Karpas-422 (cell line): ENCODE measurements at places on chromosomes 4 and X. TPM values are rescaled to one million over a fixed set of nuclear protein-coding genes. Genes with fewer than 3 reads are reported as not detected.

DNA sequence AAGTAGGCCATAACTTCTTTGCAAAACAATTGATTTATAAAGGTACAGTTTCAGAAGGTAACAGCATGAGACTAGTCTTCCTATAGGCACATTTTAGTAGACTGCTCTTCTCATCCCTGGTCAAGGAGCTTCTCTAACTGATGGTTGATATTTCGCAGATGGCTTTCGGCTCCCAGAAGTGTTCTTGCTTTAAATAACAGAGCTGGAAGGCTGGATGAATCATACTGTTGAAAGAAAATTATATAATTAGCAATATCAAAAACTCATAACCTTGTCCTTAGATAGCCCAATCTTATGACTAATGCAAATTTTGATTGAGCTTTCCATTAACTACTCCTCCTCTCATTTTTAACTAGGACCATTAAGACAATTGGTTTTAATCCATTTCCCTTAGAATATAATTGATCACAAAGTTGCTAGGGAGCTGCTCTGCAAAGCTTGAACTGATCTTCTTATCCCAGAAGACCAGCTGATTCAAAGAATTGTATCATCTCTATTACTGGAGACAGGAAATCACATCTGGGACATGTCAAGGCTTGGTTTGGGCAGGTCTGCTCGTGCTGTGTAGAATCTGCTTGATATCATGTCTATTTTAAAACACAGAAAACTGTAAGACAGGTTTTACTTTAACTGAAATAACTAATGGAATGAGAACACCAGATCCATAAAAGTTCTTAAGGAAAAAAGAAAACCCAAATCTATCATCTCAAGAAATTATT is 38.6 kb downstream of the CENPU start:
- DNase-seq: no peak

GRCh38 chr4:175229154-175229553 is 311.0 kb downstream of the ADAM29 start:
- DNase-seq: no peak

DNA sequence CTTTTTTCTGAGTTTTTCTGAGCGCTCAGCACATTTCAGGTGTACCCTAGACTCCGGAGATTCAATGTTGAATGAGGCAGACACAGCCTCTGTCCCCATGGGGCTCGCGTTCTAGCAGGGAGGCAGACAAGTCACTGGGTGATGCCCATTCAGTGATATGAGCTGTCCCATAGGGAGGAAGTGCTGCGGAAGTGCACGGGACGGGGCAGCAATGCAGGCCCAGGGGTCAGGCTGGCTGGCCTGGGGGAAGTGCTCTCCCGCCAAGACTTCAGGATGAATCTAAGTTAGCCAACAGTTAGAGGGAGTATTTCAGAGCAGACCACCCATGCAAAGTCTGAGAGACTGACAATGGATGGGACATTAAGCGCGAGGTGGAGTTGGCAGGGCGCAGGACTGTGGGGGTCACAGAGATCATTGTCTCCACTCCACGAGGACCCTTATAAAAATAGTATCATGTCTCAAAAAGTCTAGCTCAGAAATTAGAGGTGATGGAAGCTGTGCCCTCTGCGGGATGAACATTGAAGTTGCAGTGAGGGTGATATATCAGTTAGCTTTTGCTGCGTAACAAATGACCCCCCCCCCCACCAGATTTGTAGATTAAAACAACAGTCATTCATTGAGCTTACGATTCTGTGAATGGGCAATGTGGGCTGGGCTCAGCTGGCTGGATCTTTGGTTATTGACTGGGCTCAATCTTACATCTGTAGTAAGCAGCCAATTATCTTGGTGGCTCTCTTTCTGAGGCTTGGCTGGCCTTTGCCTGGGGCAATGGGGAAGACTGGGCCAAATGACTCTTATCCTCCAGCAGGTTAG is 16.4 kb downstream of the PSAPL1 start:
- no peak for DNase-seq

GRCh38 chr4:70680934-70681333 is 7.4 kb upstream of the UTP3 start:
- no peak for DNase-seq

- no peak for DNase-seq
These were observed 53.9 kb downstream of the FAT4 start for GRCh38 chr4:125368671-125369081.

DNA sequence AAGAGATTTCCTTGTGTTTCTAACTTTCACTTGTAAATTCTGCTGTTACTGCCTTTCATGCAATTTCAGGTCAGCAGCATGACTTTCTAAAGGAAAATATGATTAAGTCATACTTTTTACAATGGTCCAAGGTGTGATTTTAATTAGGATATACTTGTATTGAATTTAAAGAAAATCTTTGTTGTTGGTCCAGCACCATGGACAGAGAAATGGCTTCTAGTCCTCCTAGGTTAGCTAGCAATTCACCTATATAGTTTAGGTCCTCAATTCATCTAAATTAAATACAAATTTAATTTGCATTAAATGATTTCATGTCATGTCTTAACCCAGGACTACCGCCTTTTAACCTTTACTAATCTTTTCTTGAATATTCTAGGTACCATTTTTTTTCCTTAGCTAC is 304.9 kb upstream of the RPS6KA3 start:
- peak; percentile 42 for DNase-seq

DNA sequence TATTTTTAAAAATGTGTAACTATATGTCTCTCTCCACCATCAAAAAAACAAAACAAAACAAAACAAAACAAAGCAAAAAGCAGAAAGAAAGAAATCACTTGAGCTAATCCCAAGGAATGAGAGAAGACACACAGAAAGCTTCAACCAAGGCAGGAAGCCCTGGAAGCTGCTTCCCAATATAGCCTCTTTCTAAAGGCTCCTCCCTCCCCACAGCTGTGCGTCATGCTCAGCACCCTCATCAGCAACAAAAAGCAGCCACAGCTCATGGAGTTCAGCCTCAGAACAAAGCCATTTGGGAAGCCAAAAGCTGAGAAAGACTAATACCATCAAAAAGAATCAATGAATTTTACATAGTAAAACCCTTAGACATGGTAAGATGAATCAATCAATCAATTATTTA is 501.6 kb upstream of the SMIM31 start:
- no peak for DNase-seq

- DNase-seq: no peak
These were observed 963.1 kb downstream of the RPA4 start for GRCh38 chrX:97846718-97847237.

DNA sequence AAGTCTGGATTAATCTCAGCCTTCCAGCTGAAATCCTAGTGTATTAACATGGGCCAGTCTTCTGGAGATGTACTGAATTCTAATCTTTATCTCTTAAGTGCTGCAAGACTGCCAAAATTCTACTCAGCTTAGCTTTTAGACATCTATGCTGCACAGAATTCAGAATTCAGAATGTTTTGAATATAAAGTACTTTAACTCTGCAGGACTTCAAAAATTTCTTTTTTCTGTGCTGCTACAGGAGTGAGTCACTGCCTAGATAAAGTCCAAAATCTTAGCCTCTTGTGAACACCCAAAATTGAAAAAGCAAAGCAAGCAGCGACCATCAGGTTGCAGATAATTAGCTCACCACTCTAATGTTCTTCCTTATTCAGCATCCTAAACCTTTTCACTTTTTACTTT is 1092.6 kb upstream of the PCDH10 start:
- no peak for DNase-seq

GRCh38 chr4:185307136-185307950 is 88.4 kb downstream of the LRP2BP start:
- no peak for DNase-seq

DNA sequence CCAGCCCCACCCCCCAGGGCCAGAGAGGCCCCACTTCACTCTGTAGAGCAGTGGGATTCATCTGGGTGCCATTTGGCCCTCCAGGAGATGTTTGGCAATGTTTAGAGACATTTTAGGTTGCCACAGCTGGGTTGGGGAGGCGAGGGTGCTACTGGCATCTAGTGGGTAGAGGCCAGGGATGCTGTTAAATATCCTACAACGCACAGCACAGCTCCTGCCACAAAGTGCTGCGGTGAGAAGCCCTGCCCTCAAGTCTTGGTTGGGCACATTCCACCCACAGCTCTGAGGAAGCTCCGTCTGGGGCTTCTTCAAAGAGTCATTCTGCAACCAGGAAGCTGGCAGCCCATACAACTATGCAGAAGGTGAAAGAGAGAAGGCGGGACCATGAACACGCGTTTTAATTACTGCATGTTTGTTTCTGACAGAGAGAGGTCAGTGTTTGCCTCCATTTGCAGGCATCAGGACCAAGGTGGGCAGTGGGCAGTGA is 48.1 kb upstream of the FAM9C start:
- DNase-seq: no peak

DNA sequence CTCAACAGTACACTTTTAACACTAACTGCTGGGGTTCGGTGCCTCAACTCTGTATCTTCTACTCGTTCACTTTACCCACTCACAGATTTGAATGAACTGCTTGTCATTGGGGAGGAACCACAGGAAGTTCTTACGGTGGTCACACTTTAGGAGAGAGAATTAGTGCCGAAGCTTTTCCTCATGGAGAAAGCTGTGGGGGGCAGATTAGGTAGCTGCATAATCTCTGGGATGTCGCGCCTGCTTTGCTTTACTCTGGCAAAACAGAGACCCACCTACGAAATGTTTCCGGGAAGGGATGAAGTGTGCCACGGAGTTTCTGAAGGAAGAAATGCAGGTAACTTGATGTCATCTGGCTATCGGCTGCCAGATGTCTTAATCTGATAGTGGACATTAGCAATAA is 949.7 kb upstream of the TENM3 start:
- no peak for DNase-seq

DNA sequence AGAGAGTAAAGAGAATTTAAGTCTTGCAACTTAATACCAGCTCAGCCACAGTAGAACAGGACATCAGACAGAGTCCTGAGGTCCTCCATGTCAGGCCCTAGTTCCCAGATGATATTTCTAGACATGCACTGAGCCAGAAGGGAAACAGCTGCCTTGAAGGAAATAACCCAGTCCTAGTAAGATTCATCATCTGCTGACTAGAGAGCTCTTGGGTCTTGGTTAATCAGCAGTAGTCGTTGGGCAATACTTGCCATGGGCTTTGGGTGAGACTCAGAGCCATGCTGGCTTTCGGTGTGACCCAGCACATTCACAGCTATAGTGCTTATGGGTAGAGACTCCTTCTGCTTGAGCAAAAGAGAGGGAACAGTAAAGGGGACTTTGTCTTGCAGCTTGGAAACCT is 379.1 kb downstream of the AR start:
- no peak for DNase-seq

DNA sequence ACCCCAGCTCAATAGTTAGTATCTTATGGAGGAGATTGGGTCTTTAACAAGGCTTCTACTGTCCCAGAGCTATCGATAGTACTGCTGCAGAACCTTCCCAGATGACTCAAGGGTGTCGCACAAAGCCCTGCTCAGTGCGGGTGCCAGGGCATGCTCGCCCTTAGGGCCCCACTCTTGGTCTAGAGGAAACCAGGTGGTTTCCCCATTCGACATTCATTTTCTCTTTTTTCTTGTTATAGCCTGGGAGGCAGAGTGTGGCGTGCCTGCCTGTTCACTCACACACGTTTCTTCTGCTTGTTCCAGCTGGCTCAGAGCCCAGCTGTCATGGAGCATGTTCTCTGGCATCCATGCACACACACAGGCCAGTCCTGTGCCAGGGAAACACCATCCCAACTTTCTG is 144.5 kb downstream of the SMIM20 start:
- no peak for DNase-seq

GRCh38 chrX:139126493-139126892 is 404.0 kb upstream of the F9 start:
- peak; percentile 81 for DNase-seq

Gene NKX6-1
- not detected in 2 replicates for total RNA-seq

Gene PPM1K
- 117 and 134 TPM in 2 replicates for total RNA-seq

Gene NUDT6
- 17.7 and 18.6 TPM in 2 replicates for total RNA-seq

Gene ATP2B3
- not detected in 2 replicates for total RNA-seq

Gene MTMR8
- 4.6 and 6.3 TPM in 2 replicates for total RNA-seq
